ENCODE measurements at places on chromosomes 2 and 18. TPM values are rescaled to one million over a fixed set of nuclear protein-coding genes. Genes with fewer than 3 reads are reported as not detected.

DNA sequence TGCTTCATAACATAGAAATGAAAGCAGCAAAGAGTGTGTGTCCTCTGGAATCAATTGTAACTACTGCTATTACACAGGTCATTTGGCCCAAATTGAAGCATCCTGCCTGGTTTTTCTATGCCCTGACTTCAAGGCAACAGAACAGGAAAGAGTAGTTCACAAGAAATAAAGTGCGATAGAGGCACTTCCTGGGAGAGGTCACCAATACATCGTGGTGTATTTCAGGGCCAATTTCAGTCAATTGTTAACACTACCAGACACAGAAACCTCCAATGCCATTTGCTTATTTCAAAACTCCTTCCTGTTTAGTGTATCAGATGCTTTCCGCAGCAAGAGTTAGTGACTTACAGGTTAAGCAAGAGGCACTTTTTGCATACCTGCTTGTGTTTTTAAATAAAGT, 292.1 kb downstream of the ETAA1 start:
- no peak for DNase-seq

SERPINB4 gene
- total RNA-seq = not detected

LIMS4 gene
- total RNA-seq = not detected

DNA sequence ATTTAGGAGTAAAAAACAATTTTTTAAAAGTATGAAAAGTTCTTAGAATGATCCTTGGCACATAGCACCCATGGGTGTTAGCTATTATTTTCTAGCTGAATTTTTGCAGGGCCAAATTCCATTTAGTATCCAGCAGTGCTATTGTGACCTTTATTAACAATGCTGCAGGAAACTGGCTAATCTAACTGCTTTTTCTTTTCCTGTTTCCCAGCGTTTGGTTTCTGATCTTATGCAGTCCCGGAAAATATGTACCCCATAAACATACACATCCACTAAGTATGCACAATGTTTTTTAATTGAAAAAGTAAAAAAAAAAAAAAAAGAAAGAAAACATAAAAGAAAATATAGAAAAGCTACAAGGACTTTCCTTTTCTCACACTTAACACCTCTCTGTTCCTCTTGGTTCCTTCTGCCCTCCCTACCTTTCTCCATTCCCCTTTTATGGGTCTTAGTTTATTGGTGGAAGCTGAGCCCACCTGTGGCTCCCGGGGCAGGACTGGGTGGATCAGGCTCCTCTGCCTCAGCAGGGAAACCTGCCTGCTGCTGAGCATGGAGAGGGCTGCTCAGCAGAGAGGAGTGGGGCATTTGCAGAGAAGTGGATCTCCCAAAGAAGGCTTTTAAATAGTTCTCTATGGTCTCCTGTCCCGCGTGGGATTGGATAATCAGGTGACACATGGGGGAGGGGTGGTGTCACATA, 9.3 kb upstream of the SLC16A14 start:
- no peak for DNase-seq

RTP5 gene
- 0.07 TPM for total RNA-seq

Measured in activated CD4-positive, alpha-beta T cell treated with anti-CD3 and anti-CD28 coated beads, Interleukin-2, amount 10 ng/mL, durations not matched to agents 24 days and 14 days (primary cell).